Large intestine (tissue), 12 donors: ENCODE measurements at places on chromosomes 12 and 14. TPM values are rescaled to one million over a fixed set of nuclear protein-coding genes. Genes with fewer than 3 reads are reported as not detected.

- DNase-seq, result no peak
These were observed 20.7 kb upstream of the TUBA1C start for GRCh38 chr12:49244176-49244575.

DNA sequence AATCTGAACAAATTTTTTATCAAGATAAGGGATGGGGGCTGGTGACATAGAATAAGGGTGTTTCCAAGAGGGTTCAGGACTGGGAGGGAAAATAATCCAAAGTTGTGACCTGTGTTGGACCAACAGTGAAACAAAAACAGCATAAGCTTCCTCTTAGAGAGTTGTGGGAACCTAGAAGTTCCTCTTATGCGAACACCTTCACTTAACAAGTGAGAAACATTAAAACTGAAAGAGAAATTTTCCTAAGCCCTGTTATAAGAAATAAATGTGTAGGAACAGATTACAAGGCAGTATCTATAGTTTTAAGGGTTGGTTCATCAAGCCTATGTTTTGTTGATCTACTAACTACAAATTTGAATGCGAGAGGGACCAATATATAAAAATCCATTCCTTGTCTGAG lies 58.4 kb downstream of the LLPH start:
- no peak for DNase-seq

- DNase-seq, result no peak
These were observed 219.2 kb downstream of the TMEM121 start for GRCh38 chr14:105745433-105746123.

GRCh38 chr12:68501226-68501625 lies 109.5 kb upstream of the RAP1B start:
- DNase-seq, result no peak

DNA sequence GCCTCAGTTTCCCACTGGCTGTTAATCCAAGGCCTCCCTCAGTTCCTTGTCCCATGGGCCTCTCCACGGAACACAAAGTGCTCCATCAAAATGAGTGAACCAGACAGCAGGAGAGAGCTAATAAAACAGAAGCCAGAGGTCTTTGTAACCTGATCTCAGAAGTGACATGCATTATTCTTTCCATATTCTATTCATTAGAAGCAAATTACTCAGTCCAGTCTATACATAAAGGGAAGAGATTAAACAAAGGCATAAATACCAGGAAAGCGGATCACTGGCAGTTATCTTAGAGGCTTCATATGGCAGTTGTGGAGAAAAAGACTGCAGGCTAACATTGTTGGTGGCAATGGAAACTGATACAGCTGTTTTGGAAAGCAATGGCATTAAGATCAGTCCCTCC lies 170.6 kb upstream of the GARIN6 start:
- DNase-seq, result no peak

- no peak for DNase-seq
These were observed 13.1 kb upstream of the SRSF5 start for GRCh38 chr14:69753860-69754259.

GRCh38 chr12:6212086-6212485 lies 11.9 kb downstream of the CD9 start:
- peak; percentile 4 for DNase-seq

DNA sequence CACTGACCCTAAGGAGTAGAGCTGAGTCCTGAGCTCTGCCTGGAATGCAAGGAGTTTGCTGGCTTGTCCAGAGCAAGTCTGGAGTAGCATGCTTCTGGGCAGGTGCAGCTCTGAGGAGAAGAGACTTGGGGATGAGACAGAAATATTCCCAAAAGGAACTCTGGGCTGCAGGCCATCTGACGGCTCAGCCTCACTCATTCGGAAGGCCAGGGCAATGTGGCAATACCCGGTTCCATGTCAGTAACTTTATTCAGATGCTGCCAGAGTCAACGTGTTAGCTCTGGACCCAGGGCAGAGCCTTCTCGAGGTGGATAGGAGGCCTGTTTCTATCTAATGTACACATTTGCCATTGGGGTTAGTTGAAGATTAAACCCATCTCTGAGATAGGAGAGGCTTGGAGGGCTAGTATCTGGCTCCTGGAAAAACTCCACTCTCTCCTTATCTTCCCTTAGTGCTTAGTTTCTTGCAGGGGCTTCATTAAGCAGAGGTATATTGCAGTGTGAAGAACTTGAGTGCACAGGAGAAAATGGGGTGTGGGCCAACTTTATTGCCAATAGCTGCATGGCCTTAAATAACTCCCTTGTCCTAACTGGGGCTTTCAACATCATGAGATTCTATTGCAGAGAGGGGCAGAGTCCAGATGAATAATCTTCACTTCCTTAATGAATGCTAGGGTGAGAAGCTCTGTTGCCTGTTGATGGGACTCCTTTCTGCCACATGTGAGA lies 65.6 kb downstream of the NTF3 start:
- peak; percentile 96 for DNase-seq

DNA sequence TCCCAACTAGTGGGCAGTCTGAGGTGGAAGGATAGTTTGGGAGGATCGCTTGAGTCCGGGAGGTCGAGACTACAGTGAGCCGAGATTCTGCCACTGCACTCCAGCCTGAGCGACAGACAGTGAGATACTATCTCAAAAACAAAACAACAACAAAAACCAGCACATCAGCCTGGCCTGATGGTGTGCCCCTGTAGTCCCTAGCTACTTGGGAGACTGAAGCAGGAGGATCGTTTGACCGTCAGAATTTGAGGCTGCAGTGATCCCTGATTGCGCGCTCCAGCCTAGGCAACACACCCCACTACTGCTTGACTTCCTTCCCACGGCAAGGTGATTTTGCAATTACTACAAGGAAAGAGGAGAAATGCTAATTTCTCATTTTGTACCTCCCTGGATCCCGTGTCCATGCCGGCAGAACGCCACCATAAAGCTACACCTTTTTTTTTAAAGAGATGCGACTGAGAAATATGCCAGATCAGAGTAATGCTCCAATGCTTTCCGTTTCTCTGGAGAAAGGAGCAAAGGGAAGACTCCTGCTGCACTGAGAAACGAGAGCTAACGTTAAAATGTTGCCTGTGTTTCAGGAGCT lies 672 bp upstream of the SCFD1 start:
- DNase-seq, result peak; percentile 12

DNA sequence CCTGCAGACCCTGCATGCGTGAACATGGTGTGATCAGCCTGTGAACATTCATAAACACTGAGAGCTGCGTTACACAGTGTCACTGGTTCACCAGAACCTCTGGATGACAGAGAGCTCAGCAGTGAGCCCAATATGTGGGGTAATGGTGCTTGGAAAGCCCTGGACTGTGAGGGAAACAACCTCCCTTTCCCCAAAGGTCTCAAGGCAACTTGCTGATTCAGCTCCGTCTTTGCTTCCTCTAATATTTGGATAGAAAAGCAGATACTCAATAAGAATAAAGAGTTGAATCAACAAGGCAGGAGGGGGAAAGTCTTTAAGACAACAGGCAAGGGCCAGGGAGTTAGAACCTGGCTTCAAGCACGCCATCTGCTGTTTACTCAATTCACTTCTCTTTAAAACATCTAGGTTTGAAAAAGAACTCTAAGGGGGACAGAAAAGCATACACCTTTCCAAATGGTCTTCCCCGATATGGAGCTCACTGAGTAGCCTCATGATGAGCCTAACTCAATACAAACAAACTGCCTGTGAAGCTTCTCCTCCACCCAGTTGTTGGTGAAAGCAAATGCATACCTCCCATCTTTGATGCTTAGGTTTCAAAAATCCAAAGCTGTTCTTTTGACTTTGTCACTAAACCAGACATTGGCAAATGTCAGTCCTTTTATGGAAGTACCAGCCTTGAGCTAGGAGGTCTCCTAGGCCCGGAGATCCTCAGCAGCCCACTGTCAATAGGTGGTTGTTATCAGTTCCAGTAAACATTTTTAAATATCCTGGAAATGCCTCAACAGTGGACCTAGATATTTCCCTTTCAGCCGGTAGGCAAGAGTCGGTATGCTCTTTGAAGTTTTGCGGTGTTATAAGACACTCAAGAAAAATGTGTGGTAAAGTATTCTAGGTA lies 76.1 kb downstream of the SAMD4A start:
- DNase-seq, result no peak

- no peak for DNase-seq
These were observed 15.5 kb downstream of the RIC8B start for GRCh38 chr12:106790020-106790419.

DNA sequence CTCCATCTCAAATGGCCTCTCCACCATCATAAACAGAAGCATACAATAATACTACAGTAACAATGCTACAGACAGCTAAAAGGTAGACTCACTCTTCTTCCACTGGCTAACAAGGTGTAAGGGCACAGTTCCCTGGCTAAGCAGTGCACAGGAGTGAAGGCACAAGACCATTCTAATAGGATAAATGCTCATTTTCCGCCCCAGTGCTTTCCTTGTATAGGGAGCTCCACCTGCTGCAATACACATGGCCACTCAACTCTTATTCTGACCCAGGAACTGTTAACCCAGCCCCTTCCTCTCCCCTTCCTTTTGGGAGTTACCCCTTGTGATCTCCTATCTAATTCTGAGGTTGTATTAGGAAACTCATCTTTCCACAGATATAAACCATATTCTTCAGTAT lies 124.6 kb downstream of the KCNK10 start:
- no peak for DNase-seq

- DNase-seq, result no peak
These were observed 57.6 kb downstream of the SSPN start for GRCh38 chr12:26252946-26253345.

DNA sequence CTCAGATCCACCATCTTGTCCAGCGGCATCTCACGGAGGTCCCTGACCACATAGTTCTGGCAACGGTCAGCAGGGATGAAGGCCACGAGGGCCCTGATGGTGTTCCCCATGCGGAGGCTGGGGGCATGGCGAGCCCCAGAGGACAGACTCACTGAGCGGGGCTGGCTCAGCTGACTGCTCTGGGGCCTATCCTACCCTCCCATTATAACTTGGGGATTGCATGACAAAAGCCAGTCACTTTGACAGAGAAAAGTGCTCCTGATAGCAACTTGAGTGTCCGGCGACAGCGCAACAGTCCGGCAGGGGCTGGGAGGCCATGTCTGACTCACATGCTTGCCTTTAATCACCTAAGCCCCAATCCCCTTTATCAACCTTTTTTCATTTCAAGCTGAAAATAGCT lies at the start of gene LRRC10:
Gene LRRC10, minus strand, starts transcription at position 179 of the 400 bp plus-strand sequence. Its CDS starts 69 bp downstream, at position 110.
- no peak for DNase-seq

- no peak for DNase-seq
These were observed 68.8 kb upstream of the SLC8A3 start for GRCh38 chr14:70257526-70257925.

- DNase-seq, result peak; percentile 84
These were observed 4.7 kb upstream of the RHOF start for GRCh38 chr12:121797937-121798786.

DNA sequence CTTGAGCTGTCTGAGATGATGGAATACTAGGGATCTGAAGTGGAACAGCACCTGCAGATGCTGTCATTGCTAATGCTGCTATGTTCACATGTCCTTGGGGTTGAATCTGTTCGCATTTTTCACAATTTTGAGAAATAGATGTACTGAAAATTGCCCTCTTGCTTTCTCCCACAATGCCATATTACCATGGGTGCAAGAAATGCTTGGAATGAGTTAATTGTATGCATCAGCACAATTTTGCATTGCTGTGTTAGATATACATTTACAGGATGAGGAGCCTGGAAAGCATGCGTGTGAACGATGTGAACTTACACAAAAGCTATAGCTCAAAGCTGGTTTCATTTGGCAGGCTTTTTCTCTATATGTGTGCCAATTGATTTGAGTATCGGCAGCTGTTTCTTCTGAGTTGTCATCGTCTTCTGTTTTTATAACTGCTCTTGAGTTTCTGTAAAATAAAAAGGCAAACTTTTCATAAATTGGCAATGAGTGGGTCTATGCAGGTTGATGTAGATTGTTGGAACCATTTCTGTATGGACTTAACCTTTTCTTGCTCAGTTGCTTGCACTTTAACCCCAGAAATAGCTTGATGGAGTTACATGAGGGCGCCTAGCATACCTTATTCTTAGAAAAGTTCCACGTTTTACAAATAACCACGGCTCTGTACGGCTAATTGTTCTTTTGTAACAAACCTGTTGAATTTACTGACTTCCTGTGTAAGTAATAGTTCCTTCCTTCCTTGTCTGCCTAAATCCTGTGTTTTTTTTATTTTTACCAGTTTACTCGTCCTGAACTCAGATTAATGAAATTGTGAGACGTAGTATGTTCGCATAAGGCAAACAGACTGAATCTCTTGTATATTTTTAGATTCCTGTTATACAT lies 105.9 kb downstream of the FGD4 start:
- DNase-seq, result no peak

DNA sequence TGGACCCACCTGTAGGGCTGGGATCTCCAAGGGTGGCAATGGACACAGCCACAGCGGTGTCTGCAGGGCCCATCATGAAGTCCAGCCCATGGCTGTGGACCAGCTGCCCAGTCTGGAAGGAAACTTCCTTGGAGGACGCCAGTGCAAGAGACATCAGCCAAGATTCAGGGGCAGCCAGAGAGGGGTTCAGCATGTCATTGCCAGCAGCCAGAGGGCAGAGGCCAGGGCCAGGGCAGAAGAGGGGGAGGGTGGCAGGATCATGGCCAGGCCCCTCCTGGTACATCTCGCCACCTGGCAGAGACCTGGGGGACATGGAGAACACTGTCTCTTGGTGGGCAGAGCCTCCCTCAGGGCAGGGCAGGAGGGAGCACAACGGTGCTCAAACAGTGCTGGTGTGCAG lies 10.2 kb downstream of the ANHX start:
- DNase-seq, result peak; percentile 6

GRCh38 chr12:80406253-80406652 lies 37.8 kb upstream of the PTPRQ start:
- DNase-seq, result no peak

- no peak for DNase-seq
These were observed 78.3 kb downstream of the LGMN start for GRCh38 chr14:92670160-92670559.

- DNase-seq, result no peak
These were observed 175.0 kb upstream of the SYT10 start for GRCh38 chr12:33614630-33615029.

DNA sequence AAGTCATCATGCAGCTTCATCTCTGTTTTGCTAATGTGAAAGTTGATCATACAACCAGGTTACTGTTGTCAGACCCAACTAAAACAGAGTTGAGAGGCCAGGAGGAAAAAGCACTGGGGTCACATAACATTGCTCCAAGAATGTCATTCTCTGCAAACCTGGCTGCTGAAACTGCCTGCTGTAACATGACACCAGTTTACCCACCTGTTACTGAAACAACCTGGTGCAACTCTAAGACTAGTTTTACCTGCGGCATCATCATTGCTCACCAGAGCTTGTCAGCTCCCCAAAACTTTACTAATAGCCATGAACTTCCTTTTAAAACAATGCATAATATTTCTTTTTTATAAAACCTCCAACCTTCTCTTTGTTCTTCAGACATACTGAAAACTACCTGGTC lies 30.7 kb upstream of the DEGS2 start:
- no peak for DNase-seq

Gene SYNDIG1L
- 0.10 TPM for polyA plus RNA-seq

Gene DHRS4L2
- 29.1 TPM for polyA plus RNA-seq

Gene KRT3
- polyA plus RNA-seq, result not detected

Gene GLT1D1
- 0.91 TPM for polyA plus RNA-seq

Gene KRT77
- 0.42 TPM for polyA plus RNA-seq

Gene MIP
- 0.24 TPM for polyA plus RNA-seq

Gene GPRC5D
- 2.4 TPM for polyA plus RNA-seq

Gene INHBE
- polyA plus RNA-seq, result 0.28 TPM

Gene SLC4A8
- polyA plus RNA-seq, result 6.3 TPM

Gene RHEBL1
- polyA plus RNA-seq, result 0.79 TPM

Gene HOXC6
- polyA plus RNA-seq, result 13.6 TPM

Gene NTF3
- polyA plus RNA-seq, result 2.1 TPM

Gene ABHD12B
- polyA plus RNA-seq, result 0.52 TPM

Gene GPRC5A
- 19.4 TPM for polyA plus RNA-seq

Gene GLS2
- polyA plus RNA-seq, result 1.5 TPM

Gene TNFAIP2
- 21.0 TPM for polyA plus RNA-seq

Gene FSCB
- not detected for polyA plus RNA-seq
